ENCODE measurements at places on chromosomes 7 and 10.

- DNase-seq = peak; percentile 94
Observed at GRCh38 chr7:36526863-36527548, 137.3 kb downstream of the ANLN start.

DNA sequence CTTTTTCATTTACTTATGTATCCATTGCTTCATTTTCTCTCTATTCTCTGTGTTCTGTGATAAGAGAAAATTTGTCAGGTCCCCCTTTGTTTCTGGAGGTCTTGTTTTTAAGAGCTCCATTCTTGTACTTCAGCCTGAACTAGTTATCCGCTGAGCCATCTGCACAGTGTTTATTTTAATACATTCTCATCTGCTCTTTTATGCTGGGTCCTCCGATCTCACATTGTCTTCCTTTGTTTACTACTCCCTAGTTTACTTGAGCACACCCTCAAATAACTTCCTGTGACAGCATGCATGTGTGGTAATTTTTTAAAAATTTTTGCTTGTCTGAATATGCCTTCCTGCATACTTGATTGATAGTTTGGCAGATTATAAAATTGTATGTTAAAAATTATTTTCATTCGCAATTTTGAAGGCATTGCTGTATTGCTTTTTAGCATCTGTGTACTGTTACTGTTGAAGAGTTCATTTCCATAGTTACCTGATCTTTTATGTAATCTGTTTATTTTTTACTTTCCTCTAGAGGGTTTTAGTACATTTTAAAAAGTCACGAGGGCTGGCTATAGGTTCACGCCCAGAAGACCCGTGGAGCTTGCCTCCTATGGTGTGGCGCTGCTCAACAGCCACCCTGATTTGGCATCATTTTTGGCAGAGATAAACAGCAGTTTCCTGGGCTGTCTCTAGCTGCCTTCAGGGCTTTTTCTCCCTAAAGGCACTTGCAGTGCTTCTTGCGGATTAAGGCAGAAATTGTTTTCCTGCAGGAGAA, 31.9 kb downstream of the RSBN1L start:
- DNase-seq = peak; percentile 64

DNA sequence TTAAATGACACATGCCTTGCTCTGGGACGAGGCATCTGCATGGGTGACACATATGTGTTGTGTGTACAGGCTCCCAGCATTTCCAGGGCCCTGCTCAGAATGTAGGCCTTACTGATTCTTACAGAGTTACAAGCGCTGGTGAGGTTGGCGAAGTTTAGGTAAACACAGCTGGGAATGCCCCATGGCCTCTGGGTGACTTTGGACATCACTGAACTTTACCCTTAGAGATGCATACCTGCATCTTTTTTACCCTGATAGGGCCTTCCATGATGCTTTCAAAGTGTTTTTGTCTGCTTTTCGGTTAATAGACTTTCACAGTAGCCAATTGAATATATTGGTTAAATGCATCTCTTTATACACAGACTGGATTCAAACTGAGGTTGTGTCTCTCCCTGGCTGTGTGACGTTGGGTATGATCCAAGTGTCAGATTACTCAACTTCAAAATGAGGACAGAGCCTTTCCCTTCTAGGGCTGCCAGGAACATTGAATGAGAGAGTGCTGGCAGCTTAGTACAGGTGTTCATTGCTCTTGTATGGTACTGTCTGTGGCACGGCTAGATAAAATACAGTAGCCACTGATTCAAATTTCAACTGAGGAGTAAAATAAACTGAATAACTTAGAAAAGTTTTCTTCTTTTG, 29.5 kb downstream of the EGFR start:
- no peak for DNase-seq

DNA sequence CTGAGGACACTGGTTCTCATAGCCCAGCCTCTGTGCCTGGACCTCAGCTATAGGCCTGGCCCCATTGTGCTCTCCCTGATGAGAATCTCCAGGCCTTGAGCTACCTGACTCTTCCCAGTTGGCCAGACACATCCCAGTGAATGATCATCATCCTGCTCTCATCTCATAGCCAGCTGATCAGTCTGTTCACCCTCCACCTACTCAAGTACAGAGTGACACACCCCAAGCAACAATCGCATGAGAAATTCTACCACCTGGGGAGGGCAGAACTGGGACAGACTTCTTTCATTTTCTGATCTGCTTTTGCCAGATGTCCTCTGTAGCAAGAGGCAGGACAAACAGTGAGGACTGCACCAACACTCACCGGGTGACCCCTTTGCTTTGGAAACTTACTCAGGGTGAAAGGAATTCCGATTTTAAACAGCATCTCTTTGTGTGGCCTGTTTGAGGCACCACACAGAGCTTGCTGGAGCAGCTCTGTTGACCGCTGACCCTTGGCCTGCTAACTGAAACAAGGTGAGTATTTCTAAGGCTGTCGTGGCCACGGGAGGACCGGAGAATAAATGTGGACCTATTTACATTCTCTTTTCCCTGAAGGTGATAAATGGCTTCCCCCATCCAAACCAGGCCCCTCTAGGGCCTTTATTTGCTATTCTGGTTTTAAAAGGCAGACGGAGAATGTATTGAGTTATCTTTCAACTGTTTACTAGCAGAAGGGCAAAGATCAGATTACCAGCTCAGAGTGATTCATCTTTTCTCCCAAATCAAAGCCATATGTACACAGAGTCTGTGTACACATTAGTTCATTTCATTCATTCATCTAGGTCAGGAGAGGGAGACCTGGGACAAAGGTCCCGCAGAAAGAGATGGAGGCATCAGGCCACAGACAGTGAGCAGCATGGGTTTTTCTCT, 181.4 kb upstream of the TNS3 start:
- peak; percentile 89 for DNase-seq

- no peak for DNase-seq
Observed at GRCh38 chr7:2654059-2654458, 22.3 kb downstream of the TTYH3 start.

DNA sequence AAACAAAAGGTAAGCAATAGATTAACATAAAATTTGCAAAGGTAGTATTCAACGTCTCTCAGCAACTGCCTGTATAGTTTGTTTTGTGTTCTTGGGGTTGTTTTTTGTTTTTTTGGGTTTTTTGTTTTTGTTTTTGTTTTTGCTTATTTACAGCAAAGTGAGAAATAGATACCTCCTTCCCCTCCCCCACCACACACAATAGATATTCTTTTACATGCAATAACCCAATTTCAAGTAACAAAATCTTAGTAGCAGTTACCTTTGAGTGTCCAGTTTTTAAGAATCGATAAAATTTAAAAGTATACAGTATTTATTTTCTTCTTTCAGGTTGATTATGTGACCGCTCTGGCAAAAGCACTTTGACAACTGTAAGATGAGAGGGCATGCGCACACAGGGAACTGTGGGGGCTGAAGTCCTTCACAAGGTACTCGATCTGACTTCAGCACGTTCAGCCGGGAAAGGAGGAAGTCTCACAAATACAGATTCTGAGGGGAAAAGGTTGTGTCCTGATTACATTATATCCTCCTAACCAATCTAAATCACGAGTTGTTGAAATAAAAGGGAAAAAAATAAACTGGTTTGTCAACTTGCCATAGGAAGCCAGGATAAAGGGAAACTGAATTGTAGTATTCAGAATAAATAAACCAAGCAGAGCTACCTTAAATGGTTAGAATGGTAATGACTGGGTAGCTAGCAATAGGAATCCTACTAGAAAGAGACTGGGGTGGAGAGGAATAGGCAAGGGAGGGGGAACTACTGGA, 47.8 kb downstream of the CPEB3 start:
- no peak for DNase-seq

DNA sequence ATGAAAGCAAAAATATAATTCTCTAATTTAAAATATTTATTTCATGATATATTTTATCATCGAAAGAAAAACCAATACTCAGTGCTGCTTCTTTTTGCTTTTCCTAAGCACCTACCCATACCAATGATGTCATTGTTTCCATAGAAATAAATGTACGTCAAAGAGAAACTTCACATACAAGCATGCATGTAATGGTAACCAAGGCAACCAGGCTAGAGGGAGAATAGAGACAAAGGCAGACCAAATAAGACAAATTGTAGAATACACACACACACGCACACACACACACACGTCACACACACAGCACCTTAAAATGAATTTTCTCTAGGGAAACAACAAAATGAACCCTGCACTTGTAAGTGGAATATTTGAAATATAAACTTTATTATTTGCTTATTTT, 75.5 kb downstream of the MACC1 start:
- no peak for DNase-seq

DNA sequence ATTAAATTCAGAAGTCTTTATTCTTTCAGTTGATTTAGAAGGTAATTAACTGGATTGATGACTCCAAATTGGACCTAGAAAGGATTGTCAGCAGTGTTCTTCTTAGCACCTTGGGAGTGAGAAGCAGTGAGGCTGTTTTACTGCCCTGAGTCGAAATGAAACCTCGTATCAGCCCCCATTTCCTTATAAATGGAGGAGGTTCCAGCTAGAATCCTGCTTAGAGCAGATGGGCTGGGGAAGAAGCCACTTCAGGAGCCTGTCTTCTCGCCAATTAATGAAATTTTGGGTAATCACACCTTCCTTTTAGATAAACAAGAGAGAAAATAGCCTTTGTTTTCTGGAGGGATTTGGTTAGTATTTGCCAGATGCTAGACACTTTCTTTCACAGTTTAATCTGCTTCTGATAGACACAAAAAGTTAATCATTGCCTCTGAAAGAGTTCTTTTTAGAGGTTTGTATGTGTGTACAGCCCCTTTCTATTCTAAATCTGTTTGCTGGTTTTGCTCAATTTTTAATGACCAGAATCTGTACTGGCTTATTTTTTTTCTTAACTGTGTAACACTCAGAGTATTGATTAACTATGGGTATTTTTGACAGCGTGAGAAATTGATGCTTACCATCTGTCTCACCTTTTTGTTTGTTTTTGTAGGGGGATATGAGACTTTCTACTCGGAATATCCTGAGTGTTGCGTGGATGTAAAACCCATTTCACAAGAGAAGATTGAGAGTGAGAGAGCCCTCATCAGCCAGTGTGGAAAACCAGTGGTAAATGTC, 4.6 kb downstream of the DUSP5 start:
- no peak for DNase-seq

DNA sequence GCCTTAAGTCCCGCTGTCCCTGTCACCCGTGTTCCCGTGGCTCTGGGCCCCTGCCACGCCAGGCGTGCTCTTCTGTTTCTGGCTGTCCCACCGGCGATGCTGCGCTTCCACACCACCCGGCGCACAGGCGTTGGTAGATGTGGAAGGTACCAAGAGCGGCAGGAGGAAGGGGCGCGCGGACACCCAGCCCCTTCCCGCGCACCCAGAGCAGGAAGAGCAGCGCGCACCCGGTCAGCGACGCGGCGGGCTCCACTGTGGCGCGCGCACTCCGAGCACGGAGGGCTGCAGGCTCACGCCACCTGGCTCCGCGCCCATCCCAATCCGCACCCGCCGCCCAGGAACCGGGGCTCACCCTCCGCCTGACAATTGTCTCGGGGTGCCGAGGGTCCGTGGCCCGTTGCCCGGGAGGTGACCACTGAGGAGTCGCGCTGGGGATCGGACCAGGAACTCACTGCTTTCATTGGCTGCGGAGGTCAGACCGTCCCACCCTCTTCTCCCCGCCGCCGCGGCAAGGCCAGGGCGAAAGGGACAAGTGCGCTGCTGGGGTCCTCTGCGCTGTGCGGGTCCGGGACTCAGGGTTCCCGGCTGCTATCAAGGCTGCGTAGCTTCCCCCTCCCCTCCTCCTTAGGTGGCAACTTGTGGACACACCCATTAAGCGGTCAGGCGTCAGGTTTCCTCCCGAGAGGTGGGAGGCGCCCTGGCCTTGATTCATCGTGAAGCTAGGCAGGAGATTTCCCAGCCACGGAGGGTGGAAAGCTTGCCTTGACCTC, 121.6 kb upstream of the ZNF92 start:
- peak; percentile 18 for DNase-seq

GRCh38 chr7:113044394-113044793, 42.2 kb downstream of the GPR85 start:
- no peak for DNase-seq

All from ELR (cell line).